GF-D8 (cell line): ENCODE measurements at places on chromosomes 6 and 20.

GRCh38 chr6:159862103-159862502 lies 28.7 kb upstream of the MAS1 start:
- DNase-seq: no peak

GRCh38 chr20:35347011-35347410 lies 54.8 kb upstream of the FAM83C start:
- no peak for DNase-seq

DNA sequence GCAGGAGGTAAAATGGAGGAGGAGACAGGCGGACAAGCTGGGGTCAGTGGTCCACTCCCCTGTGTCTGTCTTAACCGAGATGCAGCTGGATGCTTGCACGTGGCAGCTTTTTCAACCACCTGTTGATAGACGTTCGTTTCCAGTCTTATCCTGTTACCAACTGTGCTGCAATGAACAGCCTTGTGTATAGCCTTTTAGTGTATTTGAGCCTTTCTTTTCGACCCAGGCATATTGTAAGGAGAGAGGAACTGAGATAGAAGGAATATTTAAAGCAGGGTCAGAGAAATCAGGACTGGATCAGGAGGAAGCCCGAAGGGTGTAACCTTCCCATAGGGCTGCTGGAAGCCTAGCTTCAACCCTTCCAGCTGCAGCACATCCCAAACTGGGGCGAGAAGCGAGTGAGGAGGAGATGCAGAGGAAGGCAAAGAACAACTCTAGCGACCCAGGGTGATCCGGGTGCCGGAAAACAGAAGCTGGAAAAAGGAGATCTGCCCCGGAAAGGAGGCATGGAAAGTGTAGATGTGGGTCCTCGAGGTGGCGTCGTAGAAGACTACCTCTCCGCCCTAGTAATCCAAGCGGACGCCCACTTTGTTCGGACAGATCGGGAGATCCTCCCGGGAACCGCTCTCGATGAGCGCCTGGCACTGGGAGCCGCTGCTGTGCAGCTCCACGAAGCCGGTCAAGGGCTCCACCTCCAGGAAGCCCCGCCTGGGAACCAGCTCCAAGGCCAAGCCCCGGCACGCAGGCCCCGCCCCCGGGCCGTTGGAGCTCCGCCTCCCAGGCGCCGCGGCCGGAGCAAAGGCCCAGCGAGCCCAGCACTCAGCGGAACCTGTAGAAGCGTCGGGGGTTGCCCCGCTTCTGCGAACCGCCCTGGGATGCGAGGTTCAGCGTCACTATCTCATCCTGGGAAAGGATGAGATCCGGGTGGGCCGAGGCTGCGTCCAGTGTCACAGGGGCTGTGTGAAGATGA lies 11.2 kb downstream of the TRIM31 start:
- DNase-seq: no peak

GRCh38 chr20:3980260-3981131 lies 34.9 kb downstream of the RNF24 start:
- no peak for DNase-seq

GRCh38 chr6:36717231-36717825 lies 19.7 kb downstream of the RAB44 start:
- DNase-seq: no peak

DNA sequence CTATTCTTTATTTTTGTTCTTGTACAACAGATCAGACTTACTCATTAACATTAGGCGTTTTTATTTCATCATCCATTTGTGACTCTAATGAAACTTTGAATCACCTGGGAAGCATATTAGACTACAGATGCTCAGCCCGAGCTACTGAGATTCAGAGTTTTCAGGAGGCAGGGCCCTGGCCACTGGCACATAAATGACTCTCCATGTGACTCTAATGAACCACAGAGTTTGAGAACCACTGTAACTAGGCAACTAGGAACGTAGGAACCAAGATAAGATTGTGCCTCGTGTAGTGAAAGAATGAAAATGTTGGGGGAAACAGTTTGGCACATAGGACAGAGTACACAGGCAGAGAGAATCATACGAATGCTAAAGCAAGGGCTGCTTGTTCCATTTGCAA lies 405.9 kb upstream of the BTBD3 start:
- no peak for DNase-seq

- DNase-seq: no peak
Measured at GRCh38 chr6:109794201-109794923, 103.3 kb downstream of the FIG4 start.

GRCh38 chr6:128601060-128601459 lies 80.7 kb upstream of the PTPRK start:
- no peak for DNase-seq

- no peak for DNase-seq
Measured at GRCh38 chr6:31775184-31775583, 1.9 kb downstream of the VWA7 start.

- no peak for DNase-seq
Measured at GRCh38 chr20:44883214-44883902, 2.1 kb upstream of the YWHAB start.

DNA sequence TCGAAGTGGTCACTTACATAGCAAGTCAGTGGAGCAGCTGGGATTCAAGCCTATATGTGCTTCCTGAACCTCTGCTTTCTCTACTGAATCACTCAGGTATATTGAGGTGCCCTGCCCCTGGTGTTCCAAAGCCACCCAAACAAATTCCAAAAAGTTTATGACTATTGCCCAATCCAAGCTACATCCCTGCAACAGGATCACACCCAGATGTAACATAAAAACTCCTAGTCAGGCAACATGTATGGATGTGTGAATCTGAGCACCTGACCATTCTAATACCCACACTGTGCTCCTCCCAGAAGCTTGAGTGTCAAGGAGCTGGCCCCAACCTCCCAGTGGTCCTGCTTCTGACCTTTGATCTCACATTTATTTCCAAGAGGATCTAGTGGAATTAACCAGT lies 39.5 kb upstream of the SIRPA start:
- DNase-seq: no peak

DNA sequence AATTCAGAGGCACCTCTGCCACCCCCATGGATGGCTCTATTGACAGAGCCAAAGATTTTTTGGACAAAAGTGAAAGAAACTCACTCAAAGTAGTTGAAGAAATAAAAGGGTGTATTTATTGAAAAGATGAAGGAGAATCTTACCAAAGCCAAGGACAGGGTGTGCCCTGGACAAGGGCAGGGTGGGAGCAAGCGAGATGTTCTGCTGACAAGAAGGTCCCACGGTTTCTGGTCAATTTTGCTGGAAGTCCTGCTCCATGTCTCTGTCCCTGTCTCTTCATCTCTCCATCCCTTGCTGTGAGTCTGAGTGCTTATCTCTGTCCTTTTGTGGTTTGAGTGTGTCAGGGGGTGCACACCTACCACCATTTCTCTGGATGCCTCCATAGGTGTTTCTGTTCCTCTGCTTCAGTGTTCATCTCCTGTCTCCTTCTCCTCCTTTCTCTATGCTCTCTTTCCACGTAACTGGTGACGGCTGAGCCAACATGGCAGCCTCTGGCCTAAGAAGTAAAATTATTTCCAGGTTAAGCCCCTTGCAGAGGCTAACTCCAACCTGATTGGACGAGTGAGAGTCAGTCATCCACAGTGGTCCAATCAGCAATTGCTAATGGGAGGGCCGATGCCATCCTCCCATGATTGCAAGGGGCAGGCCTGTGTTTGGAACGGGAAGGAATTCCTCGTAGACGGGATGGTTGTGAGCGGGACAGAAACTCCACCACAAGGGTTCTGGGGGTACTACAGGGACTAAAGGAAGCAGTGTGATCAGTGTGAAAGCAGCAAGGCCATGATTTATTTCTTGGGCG lies 502.1 kb upstream of the CDH4 start:
- DNase-seq: no peak
